Frontal cortex (tissue), 4 donors: ENCODE measurements at places on chromosomes 5 and 9.

DNA sequence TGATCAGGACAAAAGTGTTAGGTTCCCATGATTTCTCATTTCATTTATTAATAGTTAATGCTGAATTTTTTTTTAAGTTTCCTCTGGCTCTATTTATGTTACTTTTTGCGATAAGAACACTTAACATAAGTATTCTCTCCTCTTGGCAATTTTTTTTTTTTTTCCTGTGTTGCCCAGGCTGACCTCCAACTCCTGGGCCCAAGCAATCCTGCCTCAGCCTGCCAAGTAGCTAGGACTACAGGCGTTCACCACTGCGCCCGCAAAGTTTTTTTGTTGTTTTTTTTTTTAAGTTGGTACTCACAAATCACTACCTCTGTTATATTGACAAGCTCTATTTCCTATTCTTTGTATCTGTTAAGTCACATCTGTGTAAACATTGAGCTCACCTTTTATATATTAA, 5.7 kb upstream of the PCYOX1L start:
- DNase-seq: no peak

DNA sequence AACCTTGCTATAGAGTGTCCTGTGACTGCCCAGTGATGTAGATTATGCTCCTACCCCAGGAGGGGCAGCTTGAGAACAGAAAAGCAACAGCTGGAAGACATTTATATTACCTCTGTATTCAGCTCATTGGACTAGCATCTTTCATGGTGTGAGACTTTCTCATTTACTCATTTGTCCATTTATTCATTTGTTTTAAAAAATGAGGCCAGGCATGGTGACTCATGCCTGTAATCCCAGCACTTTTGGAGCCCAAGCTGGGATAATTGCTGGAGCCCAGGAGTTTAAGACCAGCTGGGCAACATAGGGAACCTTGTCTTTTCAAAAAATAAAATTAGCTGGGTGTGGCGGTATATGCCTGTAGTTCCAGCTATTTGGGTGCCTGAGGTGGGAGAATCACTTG, 130.0 kb upstream of the LHFPL2 start:
- no peak for DNase-seq

DNA sequence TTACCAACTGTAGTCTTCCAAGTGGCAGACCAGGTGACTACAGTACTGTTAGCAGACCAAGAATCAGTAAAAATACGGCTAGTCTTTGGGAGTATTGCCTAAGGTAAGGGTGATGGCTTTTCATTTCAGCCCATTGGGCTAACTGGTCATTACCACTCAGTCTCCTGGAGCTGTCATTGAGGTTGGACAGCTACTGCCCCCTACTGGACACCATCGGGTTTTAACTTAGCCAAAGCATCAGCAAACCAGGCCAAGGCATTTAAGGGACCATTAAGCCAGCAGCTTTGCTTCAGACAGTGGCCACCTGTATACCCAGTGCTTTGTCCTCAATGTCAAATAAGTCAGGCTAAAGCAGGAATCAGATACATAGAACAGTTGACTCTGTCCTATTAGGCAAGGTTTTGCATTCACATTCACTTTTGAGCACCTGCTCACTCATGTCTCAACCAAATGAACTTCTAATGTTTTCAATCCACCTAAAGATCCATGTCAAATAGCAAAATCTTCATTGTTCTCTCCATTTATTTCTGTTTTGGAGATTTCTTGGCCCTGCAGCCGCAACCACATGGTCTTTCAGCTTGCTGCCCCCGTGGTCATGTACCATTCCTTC, 117.2 kb downstream of the INVS start:
- no peak for DNase-seq

DNA sequence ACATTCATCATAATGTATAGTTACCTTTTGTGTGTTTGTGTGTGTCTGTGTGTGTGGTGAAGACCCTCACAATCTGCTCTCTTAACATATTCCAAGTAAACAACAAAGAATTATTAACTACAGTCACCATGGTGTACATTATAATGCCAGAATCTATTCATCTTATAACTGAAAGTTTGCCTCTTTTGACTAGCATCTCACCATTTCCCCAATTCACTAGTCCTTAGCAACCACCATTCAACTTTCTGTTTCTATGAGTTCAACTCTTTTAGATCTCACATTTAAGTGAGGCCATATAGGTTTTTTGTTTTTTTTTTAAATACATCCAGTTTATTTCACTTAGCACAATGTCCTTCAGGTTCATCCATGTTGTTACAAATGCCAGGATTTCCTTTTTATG, 83.6 kb downstream of the SMC2 start:
- DNase-seq: no peak

DNA sequence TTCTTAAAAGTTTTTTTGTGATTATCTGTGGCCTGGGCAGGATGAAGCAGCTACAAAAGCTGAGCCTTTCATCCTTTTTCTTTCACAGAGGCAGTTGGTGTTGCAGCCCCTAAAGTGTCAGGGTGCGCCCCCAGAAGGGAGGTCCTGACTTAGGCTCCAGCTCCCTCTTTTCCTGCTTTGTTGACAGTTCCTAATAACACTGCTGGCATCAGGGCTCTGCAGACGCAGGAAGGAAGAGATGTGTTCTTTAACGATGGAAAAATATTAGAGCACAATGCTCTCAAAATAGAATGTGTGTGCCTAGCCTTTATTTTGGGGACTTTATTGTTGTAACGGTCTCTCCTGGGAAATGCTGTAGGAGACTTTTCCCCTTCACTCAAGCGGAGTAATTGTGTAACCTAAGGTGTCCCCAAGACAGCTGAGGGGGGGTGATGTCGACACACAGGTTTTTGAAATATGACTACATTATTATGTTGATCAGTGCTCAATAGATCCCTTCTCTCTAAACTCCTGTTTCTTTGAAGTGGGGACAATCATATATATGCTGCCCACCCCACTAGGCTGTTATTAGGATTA, 135.6 kb downstream of the SEMA6A start:
- no peak for DNase-seq

GRCh38 chr9:69502671-69503301, 169.4 kb downstream of the APBA1 start:
- DNase-seq: no peak

- no peak for DNase-seq
These were observed 328.2 kb downstream of the SLIT3 start for GRCh38 chr5:168972731-168973130.

DNA sequence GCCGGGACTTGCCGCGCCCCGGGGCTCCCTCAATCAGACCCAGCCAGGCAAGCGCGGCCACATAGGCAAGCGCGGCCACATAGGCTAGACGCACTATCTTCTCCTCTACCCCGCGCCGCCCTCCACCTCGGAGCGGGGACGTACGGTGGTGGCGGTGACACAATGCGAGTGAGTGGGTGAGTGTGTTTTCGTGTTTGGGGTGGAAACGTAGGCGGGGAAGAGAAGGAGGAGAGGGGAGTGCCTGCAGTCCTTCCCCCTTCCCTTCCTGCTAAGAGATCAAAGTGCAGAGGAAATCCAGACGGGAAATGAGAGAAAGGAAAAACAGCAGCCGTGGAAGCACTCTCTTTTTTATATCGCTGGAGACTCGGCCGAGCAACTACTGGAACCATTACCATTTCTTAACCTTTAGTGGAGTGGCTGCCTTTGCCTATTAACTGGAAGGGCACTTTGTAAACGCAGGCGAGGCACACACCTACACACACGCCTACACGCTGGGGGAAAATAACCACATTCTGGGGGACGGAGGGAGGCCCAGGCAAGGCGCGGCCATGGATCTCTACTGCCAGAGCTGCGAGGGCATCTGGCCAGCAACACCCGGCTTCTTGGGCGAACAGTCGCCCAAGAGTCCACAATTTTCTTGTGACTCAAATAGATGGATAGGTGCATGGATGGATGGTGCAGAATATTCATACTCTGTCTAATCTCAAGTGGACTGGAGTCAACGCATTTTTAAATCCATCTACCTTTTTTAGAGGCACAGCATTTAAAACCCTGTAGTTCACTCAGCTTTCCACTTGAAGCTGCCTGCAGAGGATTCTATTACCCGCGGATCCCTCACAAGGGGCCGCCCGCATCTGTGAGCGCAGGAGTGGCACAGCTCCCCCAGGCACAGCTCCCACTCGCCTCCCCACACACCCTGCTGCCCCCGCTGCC, 2.1 kb downstream of the EDIL3 start:
- peak; percentile 14 for DNase-seq

DNA sequence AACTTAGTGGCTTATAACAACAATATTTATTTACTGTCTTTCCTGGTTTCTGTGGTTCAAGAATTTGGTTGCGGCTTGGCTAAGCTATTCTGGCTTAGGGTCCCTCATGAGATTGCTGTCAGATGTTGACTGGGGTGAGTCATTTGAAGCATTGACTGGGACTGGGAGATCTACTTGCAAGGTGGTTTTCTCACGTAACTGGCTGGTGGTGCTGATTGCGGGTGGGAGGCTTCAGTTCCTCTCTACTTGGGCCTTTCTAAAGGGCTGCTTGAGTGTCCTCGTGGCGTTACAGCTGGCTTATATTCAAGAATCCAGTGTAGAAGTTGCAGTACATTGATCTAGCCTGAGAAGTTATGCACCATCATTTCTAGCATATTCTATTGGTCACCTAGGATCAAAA, 218.5 kb upstream of the ELAVL2 start:
- no peak for DNase-seq

DNA sequence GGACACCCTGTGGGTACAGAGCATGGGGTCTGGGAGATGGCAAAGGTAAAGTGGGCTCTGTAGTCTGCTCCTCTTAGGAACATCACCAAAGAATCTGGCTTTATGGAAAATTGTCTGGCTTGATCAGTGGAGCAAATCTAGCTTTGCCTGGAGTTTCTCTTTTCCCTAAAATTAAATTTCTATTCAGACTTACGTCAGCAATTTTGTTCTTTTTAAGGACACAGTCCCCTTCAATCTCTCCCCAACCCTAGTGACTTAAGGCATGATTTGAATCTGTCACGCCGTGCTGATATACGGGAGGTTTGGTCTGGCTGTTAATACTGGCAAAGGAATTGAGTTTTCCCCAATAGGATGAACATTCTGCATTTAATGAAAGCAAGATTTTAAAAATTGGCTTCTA, 72.3 kb upstream of the ERCC6L2 start:
- DNase-seq: no peak

DNA sequence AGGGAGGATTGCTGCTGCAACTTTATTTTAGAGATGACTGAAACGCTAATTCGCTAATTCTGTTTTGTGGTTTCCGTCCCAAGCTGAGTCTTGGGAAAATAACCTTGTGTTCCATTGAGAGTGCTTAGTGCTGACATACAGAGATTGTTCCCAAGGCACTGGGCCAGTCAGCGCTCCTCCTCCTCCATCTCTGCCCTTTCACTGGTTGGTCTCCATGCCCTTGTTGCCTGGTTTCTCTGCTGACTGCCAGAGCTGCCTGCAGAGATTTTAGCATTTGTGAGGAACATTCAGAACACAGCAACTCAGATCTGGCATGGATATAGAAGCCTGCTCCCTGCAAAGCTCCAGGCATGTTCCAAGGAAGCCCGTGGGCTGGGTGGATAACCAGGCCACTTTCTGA, 126.0 kb upstream of the IRX2 start:
- peak; percentile 16 for DNase-seq

- no peak for DNase-seq
These were observed 318.8 kb downstream of the PIK3R1 start for GRCh38 chr5:68534131-68534940.

DNA sequence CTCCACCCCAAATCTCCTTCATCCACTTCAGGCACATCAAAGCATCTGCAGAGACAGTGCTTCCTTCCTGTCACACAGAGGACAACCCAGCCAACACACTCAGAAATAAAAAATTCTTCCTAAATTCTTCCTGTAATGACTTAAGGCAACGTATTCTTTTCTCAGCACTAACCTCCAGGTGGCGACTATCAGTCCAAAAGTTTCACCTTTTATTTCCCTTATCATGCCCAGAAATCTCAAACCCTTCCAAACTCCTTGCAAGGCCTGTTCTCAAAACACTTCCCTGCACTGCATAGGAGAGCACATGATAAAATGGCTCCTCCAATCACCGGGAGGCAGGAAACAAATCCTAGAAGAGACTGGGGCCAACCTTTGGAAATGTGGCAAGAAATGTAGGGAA, 35.1 kb downstream of the SLIT3 start:
- no peak for DNase-seq

GRCh38 chr9:111068771-111069170, 30.5 kb upstream of the LPAR1 start:
- DNase-seq: no peak

DNA sequence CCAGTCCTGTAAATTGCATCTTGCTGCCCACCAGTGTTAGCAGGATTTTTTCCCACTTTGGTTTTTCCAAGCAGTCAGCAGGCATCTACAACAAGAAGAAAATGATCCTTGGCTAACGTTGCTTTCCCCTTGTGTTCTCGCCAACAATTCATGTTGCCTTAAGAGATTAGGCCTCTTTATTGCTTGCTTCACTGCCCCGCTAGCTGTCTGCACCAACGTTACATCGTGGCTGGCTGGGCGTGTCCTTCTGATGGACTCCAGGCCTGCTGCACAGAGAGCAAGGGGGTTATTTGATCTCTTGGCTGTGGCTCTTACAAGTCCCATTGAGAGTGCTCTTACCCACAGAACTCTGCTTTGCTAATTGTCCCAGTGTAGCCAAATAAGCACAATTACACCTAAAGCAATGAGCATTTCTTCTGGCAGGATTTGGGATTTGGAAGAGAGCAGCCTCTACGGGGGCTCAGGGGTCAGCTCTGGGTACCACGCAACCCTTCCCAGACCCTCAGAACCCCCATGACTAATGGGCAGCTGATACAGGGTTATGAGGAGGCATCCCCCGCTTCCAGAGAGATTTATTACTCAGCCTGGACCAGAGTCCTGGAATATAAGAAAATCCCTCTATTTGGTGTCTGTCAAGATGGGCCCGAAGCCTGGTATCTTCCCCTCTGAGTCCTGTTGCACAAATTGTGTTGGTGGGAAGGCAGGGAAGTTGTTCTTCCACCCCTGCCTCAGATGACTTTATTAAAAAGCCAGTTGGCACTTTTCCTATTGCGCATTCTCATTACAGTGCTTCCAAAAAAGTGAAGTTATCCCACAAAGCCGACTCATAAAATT, 17.6 kb downstream of the DCANP1 start:
- DNase-seq: no peak

DNA sequence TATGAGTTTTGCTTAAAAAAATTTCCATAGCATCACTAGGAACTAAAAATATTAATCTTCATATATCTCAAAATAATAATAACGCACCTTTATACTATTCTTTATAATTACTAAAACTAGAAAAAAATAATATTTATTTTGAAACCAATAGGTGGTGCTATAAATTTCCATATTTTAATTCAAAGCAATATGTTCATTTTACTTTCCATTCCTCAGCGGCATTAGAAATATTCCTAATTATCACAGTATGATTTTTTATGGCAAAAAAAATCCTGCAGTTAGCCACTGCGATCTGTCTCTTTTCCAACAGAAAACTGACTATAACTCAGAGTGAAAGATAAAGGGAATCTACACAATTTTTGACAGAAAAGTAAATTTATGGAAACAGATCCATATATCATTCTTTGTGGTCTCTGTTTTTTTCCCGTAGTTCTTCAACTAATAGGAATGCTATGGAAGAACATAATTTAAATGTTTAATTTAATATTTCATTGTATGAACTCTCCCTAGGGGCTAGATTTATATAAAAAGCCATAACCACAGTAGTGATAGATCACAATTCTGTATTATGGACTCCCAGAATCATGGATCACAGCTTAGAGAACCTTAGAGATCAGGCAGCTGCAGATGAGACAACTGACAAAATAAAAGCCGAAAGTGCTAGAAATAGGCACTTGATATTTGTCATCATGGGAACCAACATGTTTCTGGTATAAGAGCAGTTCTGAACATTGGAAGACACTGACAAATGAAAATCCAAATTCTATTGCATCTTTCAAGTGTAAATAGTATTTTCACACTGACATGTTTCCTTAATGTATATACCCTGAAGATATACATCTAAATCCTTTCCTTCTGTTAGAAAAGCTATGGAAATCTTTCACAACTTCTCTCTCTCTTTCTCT, 167.7 kb upstream of the MPDZ start:
- no peak for DNase-seq
